ENCODE measurements at places on chromosomes 4 and X.

DNA sequence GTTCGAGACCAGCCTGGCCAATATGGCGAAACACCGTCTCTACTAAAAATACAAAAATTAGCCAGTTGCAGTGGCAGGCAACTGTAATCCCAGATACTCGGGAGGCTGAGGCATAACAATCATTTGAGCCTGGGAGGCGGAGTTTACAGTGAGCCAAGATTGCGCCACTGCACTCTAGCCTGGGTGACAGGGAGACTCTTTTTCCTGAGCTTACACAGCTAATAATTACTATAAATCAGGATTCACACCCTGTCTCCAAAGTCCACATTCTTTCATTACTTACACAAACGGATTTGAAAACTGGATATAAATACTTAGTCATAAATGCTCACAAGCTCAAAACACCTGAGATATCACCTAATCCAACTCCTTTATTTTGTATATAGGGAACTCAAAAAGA, 151.6 kb downstream of the LRBA start:
- DNase-seq, result no peak

DNA sequence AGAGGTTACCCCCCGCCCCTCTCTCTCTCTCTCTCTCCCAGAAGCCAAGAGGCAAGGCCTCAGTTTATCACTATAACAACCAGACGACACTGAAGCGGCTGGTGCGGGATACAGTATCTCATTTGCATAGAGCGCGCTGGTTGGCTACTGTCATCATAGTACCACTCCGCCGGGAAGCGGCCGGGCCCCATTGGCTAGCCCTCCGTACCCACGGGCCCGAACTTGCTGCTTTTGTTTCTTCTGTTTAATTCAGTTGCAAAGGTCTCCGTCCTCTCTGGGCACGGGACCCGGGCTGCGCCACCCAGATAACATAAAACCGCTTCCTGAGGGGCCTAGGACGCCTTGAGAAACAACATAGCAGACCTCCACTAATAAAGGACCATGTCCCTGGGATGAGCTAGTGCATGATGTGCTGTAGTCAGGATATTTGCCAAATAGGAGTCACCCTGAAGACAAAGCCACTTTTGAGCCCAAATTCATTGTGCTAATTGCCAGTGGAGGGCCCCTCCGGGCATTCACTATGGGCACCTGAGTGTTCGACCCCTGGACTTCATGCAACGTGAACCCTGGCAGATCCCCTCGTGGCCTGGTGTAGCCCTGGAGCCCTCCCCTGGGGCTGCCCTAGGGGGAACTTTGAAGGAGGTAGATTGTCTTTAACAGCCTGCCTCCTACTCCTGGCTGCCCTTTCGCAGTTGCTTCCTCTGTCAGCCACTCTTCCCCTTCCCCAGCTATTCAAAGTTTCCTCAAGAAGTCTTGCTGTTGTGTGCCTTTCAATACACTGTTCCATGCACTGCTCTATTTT, at the start of gene PCYT1B:
PCYT1B (minus strand) TSS at position 91 of the 802 bp plus-strand sequence. CDS start 242 bp downstream, outside the sequence.
- DNase-seq, result peak; percentile 76

DNA sequence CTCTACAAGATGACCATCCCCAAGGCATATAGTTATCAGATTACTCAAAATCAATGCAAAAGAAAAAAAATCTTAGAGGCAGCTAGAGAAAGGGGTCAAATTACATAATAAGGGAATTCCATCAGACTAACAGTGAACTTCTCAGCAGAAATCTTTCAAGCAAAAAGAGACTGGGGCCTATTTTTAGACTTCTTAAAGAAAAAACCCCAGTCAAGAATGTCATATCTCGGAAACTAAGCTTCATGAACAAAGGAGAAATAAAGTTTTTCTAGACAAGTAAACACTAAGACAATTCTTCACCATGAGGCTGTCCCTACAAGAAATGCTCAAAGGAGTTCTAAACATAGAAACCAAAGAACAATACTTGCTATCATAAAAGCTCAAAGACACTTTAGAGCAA, 51.7 kb downstream of the RAB28 start:
- no peak for DNase-seq

DNA sequence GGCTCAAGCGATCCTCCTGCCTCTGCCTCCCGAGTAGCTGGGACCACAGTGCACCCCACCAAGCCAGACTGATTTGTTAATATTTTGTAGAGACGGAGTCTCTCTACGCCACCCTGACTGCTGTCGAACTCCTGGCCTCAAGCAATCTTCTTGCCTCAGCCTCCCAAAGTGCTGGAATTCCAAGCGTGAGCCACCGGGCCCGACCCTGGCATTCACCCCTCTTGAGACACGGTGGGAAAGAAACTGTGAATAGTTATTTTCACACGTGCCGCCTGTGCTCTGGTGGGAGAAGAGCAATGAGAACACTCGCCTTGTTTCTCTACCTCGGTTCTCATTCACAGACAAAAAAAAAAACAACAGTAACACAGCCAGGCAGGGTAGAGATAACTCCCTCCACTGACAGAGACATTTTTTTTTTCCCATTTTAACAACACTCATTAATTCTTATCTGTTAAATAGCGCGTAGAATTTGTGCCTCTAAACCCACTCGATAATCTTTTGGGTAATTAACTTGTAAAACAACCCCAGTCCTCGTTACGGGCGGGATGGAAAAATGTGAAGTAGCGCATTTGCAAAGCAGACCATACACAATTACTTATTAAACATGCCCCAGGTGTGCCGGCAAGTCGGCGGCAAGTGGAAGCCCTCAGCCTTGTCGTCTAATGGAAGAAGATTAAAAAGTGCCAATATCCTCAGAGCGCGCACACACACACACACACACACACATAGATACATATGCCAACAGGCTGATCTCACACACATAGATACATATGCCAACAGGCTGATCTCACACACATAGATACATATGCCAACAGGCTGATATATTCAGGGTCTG, 103.3 kb downstream of the DHRSX start:
- DNase-seq, result no peak

GRCh38 chrX:13778916-13779315, 38.0 kb downstream of the GPM6B start:
- DNase-seq, result peak; percentile 18

GRCh38 chrX:10278716-10279115, 121.9 kb downstream of the CLCN4 start:
- no peak for DNase-seq

DNA sequence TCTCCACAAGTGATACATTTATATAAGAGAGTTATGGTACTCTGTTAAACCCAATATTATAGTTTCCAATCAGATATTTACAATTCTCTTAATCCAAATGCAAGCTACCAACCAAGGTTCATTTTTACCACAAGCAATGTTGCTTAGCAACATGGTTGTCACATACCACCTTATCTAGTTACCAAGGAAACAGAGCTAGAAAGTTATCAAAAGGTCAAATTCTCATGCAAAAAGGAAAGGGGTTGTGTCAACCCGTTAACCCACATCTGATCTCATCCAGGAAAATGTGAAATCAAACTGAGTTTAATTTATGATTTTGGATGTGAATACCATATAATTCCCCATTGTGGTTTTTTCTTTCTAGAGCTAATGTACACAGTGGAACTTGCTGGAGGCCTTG, 274.1 kb upstream of the MAGEB2 start:
- no peak for DNase-seq

DNA sequence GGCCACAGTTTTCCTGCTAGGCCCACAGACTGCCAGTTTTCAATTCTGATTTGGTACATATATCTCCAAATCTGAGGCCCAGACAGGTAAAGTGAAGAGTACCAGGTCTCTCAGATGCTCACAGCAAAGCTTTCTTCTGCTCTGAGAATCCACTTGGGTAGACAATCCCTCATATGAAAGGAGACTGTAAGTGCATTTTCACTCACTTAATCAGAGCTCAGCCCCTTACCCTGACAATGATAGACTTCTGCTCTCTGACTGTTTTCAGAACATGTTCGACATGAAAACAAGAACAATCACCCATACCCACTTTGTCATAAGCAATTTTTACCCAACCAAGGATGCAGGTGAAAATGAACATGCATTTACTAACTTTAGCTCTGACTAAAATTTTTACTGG, 7.1 kb downstream of the GPRIN3 start:
- no peak for DNase-seq

GRCh38 chr4:152115794-152116193, 355.0 kb upstream of the GATB start:
- DNase-seq, result peak; percentile 57

- DNase-seq, result no peak
Measured at GRCh38 chr4:1547856-1548826, 136.0 kb downstream of the FAM53A start.

GRCh38 chrX:108573136-108573535, 133.5 kb downstream of the COL4A5 start:
- DNase-seq, result no peak

DNA sequence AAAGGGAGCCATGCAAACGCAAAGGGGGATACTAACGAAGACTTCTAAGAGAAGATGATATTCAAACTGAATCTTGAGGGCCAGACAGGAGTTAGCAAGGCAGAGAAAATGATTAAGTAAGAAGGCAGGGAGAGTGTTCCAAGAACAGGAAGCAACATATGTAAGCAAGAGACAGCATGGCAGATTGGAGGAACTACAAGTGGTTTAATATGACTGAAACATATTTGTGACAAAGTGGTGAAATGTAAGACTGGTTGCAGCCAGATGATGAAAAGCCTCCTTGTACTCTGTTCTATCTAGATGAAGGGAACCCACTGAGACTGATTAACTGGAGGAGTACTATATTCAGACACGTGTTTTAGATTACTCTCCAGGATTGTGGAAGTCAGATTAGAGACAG, 116.6 kb upstream of the DIAPH2 start:
- no peak for DNase-seq

- DNase-seq, result no peak
Measured at GRCh38 chr4:39802005-39802404, 104.1 kb downstream of the UBE2K start.

- DNase-seq, result no peak
Measured at GRCh38 chr4:171602638-171603355, 210.4 kb upstream of the GALNTL6 start.

DNA sequence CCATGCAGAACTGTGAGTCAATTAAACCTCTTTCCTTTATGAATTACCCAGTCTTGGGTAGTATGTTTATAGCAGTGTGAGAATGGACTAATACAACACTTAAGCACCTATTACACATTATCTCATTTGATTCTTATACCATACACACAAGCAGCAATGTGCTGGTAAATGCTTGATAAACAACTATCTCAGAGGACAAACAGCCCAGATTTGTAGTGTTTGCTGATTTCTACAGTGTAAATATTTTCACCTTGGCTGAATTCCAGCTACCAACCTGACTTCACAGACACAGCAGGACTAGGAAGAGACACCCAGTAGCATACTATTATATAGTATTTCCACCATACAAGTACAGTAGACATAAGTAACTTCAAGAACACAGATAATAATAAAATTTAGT, 406.5 kb upstream of the CNKSR2 start:
- no peak for DNase-seq

DNA sequence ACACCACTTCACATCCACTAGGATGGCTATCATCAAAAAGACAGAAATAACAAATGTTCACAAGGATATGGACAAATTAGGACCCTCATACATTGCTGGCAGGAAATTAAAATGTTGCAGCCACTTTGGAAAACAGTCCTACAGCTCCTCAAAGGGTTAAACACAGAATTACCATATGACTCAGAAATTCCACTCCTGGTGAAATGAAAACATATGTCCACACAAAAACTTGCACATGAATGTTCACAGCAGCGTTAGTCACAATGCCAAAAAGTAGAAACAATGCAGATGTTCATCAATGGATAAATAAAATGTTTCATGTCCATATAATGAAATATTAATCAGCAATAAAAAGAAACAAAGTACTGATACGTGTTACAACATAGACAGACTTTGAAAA, 15.1 kb downstream of the S100G start:
- no peak for DNase-seq

DNA sequence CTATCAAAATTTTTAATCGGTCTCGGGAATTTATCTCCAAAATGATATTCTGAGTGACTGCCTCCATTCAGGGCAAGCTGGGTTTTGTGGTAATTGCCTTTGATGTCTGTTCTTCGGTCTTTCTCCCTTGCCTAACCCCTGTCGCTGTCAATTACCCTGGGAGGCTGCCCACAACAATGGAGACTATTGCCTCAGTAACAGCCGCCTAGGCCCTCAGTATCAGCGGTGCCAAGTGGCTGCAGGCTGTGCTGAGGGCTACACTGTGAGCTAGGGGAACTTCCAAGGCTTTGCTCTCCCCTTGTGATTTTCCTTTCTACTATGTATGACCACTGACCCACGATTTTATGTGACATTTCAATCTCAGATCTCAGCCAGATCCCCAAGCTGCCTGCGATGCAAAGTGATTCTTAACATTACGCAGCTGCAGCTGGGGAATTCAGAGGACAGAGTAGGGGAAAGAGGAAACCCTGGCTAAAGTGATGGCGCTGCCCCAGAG, 36.3 kb upstream of the REST start:
- DNase-seq, result no peak

GRCh38 chr4:85318415-85318814, 156.5 kb upstream of the ARHGAP24 start:
- DNase-seq, result no peak

- peak; percentile 85 for DNase-seq
Measured at GRCh38 chr4:100095729-100096595, 94.3 kb downstream of the DDIT4L start.
